Stimulated activated naive CD8-positive, alpha-beta T cell treated with anti-CD3 and anti-CD28 coated beads, Interleukin-15, amount 100 ng/mL, for 72 hours (primary cell): ENCODE measurements at places on chromosomes 13 and 19.

DNA sequence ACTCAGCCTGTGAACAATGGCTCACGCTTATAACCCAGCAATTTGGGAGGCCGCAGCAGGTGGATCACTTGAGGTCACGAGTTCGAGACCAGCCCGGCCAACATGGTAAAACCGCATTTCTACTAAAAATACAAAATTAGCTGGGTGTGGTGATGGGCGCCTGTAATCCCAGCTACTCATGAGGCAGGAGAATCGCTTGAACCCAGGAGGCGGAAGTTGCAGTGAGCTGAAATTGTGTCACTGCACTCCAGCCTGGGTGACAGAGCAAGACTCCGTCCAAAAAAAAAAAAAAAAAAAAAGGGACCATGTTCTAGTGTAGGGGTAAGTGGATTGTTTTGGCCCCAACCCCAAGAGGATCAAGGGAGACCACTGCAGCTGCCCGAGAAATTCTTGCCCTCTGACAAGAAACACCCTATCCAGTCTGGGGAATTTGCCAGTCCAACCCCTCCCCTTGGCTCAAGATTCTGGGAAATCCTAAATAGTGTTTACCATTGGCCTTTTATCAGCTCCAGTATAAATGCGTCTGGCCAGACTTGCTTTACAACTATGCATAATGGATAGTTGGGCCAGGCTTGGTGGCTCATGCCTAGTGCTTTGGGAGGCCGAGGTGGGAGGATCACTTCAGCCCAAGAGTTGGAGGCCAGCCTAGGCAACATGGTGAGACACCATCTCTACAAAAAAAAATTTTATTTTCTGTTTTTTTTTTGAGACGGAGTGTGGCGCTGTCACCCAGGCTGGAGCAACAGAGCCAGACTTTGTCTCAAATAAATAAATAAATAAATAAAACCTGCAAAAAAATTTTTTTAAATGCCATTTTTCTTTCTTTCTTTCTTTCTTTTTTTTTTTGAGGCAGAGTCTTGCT lies 5.1 kb upstream of the DHDH start:
- DNase-seq: no peak

- DNase-seq: no peak
Observed at GRCh38 chr13:51156648-51157047, 45.6 kb upstream of the C13orf42 start.

- no peak for DNase-seq
Observed at GRCh38 chr13:71775966-71776365, 91.0 kb downstream of the DACH1 start.

DNA sequence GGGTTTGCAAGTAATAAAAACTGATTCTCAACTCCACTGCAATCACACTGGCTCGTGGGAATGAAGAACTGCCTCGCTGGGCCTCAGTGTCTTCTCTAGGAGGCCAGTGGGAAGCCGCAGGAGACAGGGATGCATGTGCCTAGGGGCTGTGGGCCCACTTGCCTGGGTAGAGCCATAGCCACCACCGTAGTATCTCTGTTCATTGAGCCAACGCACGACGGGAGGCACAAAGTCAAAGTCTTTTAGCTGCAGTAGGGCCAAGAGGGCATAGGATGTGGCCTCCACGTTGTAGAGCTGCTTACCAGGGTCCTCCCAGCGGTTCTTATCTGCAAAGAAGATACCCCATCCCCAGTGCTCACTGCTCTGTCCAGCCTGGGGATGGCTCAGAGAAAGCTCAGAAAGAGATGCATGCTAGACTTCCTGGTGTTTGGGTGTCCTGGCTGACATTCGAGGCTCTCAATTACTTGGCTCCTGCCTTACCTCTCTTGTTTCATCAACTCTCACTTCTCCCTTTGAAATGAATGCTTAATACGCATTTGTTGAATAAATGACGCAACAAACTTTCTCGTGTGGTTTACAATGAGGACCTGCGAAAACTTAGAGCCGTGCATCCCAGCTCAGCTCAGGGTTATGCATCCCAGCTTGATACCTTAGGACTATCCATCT lies 16.1 kb upstream of the TNFSF14 start:
- no peak for DNase-seq

- no peak for DNase-seq
Observed at GRCh38 chr13:98105929-98106336, 37.0 kb upstream of the FARP1 start.

- DNase-seq: no peak
Observed at GRCh38 chr19:21604951-21605476, 99.6 kb downstream of the ZNF429 start.

DNA sequence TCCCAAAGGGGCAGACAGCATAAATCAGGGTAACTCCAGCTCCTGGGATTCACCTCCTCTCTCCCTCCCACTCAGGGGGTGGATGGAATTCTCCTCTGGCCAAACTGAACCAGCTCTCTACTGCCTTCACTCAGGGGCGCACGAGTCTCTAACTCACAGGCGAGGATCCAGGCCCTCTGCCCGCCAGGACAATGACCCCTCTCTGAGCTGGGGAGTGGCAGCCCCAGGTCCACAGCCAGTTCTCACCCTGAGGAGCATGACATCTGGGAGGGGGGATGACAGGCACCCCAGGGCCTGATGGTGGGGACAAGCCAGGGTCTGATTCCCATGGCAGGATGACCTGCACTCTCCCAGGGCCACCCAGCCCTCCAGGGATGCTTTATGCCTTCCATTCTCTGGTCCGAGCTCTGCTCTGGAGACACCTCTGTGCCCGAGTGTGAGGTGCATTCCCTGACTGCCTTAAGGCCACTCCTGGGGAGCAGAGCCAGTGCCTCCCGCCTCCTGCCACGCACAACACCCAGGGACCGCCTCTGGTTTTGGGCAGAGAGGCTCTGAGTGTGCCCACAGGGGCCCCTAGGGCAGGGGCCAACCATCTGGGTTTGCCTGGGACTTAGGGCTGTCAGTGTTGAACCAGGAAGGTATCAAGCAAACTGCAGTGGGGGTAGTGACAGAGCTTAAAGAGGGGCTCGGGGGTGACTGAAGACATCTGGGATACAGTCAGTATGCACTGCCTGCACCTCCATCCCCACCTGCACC lies 66.2 kb downstream of the GNG7 start:
- DNase-seq: no peak

DNA sequence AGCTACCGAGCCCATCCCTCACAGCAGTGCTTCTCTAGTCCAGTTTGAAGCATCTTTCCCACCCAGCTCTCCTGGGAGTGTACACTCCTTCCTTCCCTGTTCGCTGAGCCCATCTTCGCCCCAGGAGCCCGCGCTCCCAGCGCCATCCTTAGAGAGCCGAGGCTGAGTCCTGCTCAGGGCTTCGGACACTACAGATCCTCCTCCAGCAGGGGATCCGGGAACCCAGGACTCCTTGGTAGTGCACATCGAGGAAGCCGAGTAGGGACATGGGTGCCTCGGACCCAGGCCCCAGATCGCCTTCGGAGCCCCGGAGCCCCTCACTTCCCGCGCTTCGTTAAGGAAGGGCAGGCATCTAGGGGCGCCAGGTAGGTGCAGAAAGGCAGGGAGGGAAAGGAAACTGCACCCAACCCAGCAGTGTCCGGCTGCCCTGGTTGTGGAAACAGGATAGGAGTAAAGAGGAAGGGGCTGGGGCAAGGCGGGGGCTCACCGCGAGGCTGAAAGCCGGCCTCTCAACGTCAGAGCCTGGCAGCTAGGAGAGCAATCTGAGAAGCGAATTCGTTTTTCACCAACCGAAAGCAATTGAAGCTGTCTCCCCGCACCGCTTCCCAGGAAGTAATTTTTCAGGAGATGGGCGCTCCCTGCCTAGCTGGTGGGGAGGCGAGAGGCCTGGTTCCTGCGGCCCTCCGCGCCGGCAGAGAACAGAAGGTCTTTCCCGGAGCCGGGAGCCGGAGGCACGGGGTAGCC lies 1.0 kb downstream of the PDX1 start:
- DNase-seq: peak; percentile 41

- DNase-seq: no peak
Observed at GRCh38 chr19:13005861-13006370, 10.6 kb downstream of the NFIX start.
